ENCODE measurements at places on chromosomes 7 and 10. TPM values are rescaled to one million over a fixed set of nuclear protein-coding genes. Genes with fewer than 3 reads are reported as not detected.

- no peak for DNase-seq
Observed at GRCh38 chr7:156196649-156197048, 384.4 kb upstream of the SHH start.

The CUZD1 gene
- 0.48 TPM for total RNA-seq

DNA sequence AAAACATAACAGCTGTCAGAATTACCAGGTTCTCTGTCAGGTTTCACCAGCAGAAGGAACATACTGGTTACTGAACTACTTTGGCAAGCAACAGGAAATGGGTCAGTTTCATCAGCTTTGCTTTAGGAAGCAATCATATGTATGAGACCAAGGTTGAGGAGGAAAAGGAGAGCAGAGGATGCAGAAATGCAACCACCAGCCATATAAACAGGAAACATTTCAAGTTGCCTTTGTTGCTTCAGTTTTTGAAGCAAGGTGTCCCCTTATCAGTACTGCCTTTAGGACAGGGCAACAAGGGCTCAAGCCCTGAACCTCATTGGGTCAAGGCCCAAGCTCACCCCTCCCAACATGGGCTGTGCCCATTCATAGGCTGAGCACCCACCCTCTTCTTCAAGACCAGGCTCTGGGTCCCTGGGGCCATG, 10.2 kb downstream of the HIPK2 start:
- no peak for DNase-seq

- no peak for DNase-seq
Observed at GRCh38 chr7:19128856-19129255, 11.4 kb upstream of the TWIST1 start.

DNA sequence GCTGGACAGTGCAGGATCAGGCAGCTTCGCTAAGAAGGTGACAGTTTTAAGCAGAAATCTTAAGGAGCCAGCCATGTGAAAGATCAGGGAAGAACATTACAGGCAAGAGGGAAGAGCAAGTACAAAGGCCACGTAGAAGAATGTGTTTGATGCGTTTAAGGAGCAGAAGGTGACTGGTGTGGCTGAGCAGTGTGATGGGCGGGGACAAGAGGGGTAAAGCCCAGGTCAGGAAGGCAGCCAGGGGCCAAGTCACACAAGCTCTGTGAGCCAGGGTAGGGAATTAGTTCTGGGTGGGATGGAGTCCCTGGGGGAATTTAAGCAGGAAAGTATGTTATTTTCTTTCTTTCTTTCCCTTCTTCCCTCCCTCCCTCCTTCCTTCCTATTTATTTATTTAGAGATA, 166.9 kb downstream of the SH3PXD2A start:
- no peak for DNase-seq

All from RPMI7951 (cell line).